ENCODE measurements at places on chromosomes 1 and 21.

DNA sequence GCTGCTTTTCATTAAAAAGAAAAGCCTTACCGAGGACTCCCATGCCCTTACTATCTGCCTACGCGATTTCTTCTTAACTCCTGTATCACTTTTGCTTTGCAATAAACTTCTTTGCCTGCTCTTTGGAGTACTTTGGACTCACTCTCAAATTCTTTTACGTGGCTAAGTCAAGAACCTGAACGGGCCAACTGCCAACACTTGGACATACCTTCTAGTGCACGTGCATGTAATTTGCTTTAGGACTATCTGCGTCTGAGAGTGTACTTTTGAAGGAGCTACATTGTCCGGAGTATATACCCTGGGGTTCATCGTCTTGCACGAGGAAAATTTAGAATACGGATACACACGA, 3.6 kb upstream of the OTUD3 start:
- no peak for DNase-seq

- no peak for DNase-seq
Measured at GRCh38 chr1:201715801-201716741, 112.9 kb upstream of the IPO9 start.

- peak; percentile 68 for DNase-seq
Measured at GRCh38 chr1:85048296-85049064, at the start of gene MCOLN3. TSS of gene MCOLN3 (minus strand) at chr1:85048500. CDS start at chr1:85045360, 3,140 bp downstream.

GRCh38 chr1:45507195-45507594, 7.1 kb downstream of the MMACHC start:
- no peak for DNase-seq

DNA sequence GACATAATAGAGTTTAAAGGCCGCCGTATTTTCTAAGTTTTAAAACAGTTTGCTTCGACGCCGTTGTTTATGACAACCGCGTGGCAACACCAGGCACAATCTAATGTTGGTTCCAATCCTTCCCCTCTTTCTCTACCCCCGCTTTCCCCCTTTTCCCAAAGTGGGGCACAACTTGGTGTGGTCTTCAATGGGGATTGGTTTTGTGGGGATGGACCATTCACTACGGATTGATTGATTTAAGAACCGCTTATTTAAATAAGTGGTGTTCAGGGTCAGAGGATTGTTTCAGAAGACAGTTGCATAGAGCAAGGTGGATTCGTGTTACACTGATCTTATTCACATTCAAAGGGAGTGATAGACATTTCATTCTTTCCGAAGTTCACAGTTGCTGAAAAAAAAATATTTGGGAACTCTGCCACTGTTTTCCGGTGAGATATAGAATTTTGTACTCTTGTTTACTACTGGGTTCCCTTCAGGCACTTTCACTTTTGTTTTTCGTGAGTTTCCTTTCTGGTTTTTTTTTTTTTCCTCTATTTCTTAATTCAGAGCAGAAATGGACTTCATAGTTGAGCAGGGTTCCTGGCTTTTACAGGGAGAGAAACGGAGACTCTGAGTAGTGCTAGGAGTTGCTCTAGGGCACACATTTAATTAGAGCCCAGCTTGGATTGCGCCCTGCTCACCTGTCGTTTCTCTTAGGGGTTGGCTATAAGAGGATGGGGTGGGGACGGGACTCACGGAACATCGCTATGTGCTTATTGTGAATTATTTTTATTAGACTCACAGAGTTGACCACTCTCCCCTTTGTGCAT, 79.6 kb upstream of the AK4 start:
- no peak for DNase-seq

- peak; percentile 45 for DNase-seq
Measured at GRCh38 chr1:192539297-192540092, 36.1 kb upstream of the RGS1 start.

Data from iPS-NIHi11 (cell line).